ENCODE measurements at places on chromosomes 5 and 9. TPM values are rescaled to one million over a fixed set of nuclear protein-coding genes. Genes with fewer than 3 reads are reported as not detected.

ARHGEF39 gene
- total RNA-seq = 21.6 TPM

NXNL2 gene
- total RNA-seq = 0.33 TPM

PCDHAC2 gene
- total RNA-seq = 5.4 TPM

FBXW11 gene
- total RNA-seq = 85.3 TPM

ANKRD34B gene
- total RNA-seq = 0.72 TPM

DRD1 gene
- total RNA-seq = not detected

SLC25A2 gene
- not detected for total RNA-seq

ARSI gene
- total RNA-seq = 1.3 TPM

FOXD4L5 gene
- total RNA-seq = not detected

PCDHB7 gene
- 0.52 TPM for total RNA-seq

DMRT2 gene
- total RNA-seq = not detected

ABO gene
- total RNA-seq = 0.31 TPM

FAM219A gene
- 17.5 TPM for total RNA-seq

EEIG1 gene
- total RNA-seq = 52.3 TPM

PCDHGA10 gene
- 12.5 TPM for total RNA-seq

CEL gene
- total RNA-seq = 4.0 TPM

FAM169A gene
- total RNA-seq = 63.1 TPM

TEX48 gene
- not detected for total RNA-seq

ZFP37 gene
- total RNA-seq = 4.8 TPM

ENHO gene
- 11.3 TPM for total RNA-seq

C1QTNF3 gene
- 1.1 TPM for total RNA-seq

SHISAL2B gene
- 5.0 TPM for total RNA-seq

C5orf63 gene
- 1.2 TPM for total RNA-seq

PCDHB10 gene
- total RNA-seq = 1.5 TPM

EIF4E1B gene
- 1.3 TPM for total RNA-seq

BASP1 gene
- total RNA-seq = 188 TPM

DIRAS2 gene
- not detected for total RNA-seq

TMEM215 gene
- 0.33 TPM for total RNA-seq

LCN9 gene
- total RNA-seq = 0.72 TPM
